ENCODE measurements at places on chromosomes 3 and 15.

GRCh38 chr3:102181175-102181920, 253.5 kb upstream of the ZPLD1 start:
- DNase-seq, result no peak

GRCh38 chr3:172847292-172847691, 96.8 kb downstream of the ECT2 start:
- no peak for DNase-seq

DNA sequence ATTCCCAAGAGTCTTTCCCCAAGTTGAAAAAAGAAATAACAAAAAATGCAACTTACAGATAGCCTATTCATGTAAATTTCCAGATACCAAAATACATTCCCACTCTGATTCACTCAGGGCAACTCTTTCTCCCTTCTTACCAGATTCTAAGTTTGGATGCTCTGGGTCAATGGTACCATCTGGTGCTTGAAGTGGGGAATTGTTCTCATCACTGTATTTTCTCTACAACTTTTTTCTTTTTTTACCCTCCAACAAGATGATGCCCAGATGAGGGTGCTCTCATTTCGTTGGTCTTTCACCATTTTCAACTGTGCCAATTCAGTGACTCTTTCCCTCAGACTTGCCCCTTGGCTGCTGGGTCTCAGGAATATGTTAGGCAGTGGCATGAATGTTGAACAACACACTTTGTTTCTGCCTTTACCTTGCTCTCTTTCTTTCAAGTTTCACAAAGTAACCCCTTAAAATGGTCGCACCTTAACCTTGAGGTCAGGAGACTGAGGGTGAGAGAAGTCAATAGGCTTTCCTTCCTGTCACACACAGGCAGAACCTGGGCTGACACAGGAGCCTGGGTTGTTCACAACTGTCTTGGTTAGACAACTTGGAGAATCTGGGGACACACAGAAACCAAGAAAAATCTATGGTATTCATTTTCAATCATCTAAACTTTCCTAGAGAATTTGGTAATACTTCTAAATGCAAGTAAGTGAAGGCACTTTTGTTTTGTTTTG, 330.7 kb upstream of the SLCO3A1 start:
- no peak for DNase-seq

DNA sequence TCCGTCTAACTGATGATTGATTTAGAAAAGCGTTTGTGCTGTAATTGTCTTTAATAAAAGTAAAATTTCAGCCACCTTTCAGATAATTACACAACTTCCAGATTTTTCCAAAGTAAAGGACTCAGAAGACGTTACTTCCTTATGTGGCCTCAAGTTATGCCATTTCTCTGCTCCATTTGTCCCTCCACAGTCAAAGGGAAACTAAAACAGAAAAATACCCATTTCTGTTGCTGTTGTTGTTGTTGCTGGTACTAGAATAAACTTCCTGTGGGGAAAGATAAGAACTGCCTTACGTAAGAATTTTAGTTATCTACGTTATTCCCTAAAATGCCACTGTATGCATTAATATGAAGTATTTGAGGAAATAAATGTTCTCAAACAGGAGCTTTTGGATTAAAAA, 153.9 kb downstream of the P3H2 start:
- no peak for DNase-seq

DNA sequence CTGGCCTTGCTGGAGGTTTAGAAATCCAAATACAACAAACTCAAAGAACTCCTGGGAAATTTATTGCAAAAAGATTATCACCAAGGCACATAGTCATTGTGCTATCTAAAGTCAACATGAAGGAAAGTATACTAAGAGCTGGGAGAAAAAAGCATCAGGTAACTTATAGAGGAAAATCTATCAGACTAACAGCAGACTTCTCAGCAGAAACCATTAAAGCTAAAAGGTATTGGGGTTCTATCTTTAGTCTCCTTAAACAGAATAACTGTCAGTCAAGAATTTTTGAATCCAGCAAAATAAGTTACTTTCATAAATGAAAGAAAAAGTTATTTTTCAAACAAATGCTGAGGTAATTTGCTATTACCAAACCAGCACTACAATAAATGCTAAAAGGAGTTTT, 8.0 kb downstream of the OR5K3 start:
- DNase-seq, result no peak

- DNase-seq, result no peak
Observed at GRCh38 chr3:157979022-157979421, 127.2 kb downstream of the SHOX2 start.
